A549 treated with CORT108297 at 1 μM for 4 hours (cell line): ENCODE measurements at places on chromosomes 7 and 10. TPM values are rescaled to one million over a fixed set of nuclear protein-coding genes. Genes with fewer than 3 reads are reported as not detected.

Gene SLC26A3
- total RNA-seq = not detected in 5 replicates

Gene ZNF786
- 5.5 to 7.0 TPM (median 6.6 TPM) in 5 replicates for total RNA-seq

Gene DDX21
- 113 to 164 TPM (median 128 TPM) in 5 replicates for total RNA-seq

Gene COL13A1
- 0.14 to 0.63 TPM (median 0.24 TPM) in 5 replicates for total RNA-seq

Gene DGKB
- total RNA-seq = not detected in 5 replicates

Gene TMEM176A
- total RNA-seq = not detected in 5 replicates

Gene CCDC3
- total RNA-seq = 0.75 to 1.2 TPM (median 1.2 TPM) in 5 replicates

Gene SP4
- 0.87 to 1.4 TPM (median 1.2 TPM) in 5 replicates for total RNA-seq

Gene GPR37
- total RNA-seq = 0.36 to 0.68 TPM (median 0.47 TPM) in 5 replicates

Gene ANKRD1
- total RNA-seq = 6.5 to 14.5 TPM (median 9.4 TPM) in 5 replicates

Gene FAM20C
- 29.0 to 46.3 TPM (median 41.5 TPM) in 5 replicates for total RNA-seq

Gene CRPPA
- 0.45 to 0.85 TPM (median 0.57 TPM) in 5 replicates for total RNA-seq

Gene SPDYE6
- not detected in 5 replicates for total RNA-seq
